GM20000 (cell line): ENCODE measurements at places on chromosomes 16 and 17.

DNA sequence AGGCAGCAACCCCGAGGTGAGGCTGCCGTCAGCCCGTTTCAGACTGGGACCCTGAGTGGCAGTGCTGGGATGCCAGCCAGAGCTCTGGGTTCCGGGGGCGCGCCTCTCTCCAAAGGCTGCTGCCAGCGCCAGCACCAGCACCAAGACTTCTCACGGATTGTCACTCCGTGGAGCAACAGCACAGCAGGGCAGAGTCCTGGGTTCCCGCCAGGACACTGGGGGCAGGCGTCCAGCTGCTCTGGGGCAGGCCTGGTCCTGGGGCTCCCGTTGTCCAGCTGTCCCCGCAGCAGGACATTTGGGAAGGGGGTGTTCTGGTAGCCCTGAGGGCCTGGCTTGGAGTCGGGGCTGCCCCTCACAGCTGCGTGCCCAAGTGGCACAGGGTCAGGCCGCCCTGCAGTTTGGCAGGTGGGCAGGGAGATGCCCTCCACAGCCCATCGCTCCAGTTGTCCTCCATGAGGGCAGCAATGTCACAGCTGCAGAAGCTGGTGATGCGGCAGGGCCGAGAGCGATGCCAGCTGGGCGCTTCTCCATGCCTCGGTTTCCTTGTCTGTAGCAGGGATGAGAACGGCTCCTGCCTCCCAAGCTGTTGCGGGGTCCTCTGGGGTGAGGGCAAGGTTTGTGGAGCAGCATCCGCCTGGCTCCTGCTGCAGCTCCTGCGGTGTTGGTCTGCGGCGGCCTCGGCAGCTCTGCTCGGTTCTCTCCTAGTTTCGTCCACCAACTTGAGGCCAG lies 137.3 kb upstream of the CIBAR2 start:
- DNase-seq, result no peak

DNA sequence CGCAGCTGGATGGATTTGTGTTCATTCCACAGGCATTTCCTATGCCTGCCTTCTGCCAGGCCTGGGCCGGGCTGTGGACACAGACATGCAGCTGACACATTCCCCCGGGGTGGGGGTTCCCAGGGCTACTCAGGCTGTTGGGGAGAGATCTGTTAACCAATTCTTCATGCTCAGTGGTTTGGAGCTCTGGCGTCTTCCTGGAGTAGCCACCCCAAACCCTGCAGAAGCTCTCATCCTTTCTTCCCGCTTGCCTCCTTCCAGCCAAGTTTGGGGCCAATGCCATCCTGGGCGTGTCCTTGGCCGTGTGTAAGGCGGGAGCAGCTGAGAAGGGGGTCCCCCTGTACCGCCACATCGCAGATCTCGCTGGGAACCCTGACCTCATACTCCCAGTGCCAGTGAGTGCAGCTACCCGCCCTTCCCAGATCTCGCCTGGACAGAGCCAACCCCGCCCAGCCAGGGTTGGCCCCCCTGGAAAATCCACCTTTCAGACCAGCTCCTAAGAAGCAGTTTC lies 2.6 kb downstream of the ENO3 start:
- no peak for DNase-seq

DNA sequence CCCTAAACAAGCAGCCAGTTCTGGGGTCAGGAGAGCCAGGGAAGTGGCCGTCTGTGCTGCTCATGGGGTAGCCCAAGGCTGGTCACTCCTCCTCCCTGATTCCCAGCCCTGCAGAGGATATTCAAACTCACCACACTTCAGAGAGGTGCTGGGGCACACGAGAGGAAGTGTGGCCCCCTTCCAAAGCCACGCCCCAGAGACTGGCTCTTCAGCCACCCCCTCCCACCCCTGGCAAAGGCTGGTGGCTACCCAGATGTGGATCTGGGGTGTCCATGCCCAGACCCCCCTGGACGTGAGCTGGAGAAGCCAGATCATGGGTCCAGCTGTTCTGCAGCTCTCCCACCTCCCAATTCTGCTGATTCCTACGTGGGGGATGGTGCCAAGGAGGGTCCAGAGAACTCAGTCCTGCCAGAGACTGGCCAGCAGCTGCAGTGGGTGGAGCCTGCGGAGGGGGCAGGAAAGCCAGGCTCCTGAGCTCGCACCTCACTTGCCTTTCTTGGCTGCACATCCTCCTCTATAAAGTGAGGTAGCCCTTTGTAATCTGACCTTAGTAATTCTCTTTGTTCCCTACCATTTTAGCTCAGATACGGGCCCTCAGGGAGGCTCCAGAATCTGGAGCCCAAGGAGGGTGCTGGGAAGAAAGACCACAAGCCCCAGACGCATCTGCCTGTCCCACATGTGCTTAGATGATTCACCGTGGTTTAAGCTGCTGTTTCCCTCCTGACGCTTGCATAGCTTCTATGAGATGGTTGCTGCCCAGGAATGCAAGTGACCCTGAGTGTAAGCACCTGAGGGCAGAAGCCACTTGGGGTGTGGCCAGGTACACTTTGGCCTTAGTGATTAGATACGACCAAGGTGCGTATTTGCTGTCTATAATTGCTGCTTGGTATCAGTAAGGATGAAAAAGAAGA lies 15.3 kb downstream of the SDK2 start:
- DNase-seq, result no peak

DNA sequence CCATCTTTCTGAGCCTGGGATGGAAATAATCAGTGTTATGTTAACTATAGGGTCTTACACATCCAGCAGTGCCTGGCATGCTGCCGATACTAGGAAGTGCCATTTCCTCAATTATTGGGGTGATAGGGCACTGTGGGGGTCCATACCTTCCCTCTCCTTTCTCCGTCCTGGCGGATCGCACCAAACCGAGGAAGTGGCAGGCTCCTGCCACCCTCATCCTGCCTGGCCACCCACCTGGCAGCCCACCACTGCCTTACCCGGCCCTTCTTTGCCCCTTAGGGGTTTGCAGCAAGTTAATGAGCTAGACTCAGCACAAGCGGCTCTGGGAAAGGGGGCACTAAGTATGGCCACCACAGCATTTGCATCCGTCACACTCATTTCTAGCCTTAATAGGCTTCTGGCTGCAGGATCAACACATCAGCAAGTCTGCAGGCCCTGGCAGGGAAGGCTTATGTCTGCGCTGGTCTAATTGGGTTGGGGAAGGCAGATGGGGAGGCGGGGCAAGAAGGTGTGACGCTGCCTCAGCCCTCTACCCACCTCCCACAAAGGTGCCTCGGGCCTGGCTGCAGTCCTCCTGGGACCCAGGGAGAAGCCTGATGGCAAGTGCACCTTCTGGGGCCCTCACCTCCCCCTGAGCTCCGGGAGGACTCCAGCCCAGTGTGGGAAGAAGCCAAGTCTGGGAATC lies 28.6 kb downstream of the DCAKD start:
- no peak for DNase-seq

GRCh38 chr16:13702614-13703013 lies 217.3 kb upstream of the ERCC4 start:
- no peak for DNase-seq

DNA sequence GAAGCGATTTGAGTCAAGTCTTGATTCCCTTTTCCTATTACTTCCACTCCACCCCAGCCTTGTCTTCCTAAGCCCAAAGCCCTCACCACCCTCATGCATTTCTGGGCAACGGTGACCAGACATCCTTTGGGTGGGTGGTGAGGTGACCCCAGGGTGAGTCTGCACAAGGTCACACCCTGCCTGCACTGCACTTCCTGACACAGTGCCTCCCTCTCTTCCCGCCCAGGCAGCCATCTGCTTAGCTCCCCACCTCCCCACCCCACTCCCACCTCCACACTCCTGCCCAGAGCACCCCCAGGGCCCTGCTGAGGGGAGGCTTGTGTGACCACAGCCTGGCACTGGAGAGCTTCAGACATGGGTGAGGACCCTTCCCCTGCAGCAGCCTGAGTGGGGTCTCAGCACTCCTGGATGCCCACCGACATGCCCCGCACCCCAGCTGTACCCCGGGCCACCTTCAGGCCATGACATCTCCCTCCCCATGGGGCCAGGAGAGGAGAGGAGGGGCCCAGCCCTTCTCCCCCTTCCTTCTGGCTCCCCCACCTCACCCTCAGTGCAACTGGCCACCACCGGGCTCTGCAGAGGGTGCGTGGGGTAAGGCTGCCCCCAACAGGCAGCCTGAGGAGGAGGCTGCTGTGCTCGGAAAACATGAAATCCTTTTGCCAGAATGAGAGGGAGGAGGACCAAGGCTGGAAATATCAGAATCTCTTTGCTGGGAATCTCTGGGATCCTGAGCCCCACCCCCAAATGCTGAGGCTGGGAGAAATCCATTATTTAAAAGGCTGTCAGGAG lies 68.6 kb downstream of the CCT6B start:
- DNase-seq, result no peak
